ENCODE measurements at places on chromosomes 11 and 22.

GRCh38 chr11:118988280-118988679, 9.7 kb upstream of the CENATAC start:
- no peak for DNase-seq

DNA sequence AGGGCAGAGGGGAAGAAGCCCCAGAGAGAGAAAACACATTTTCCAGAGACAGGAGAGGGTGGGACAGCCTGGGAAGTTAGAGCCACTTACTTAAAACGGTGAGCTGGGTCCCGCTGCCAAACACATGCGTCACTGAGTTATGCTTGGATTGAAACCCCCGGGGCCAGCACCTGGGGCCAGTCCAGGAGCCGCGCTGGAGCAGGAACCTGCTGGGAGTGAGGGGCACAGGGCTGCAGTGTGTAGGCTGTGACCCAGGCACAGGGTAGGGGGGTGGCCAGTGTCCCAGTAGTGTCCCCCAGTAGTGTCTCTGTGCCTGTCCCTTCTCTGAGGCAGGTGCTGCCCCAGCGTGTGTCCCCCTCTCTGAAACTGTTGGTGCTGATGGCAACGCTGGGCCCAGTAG, 5.2 kb downstream of the IGLL1 start:
- DNase-seq, result no peak

DNA sequence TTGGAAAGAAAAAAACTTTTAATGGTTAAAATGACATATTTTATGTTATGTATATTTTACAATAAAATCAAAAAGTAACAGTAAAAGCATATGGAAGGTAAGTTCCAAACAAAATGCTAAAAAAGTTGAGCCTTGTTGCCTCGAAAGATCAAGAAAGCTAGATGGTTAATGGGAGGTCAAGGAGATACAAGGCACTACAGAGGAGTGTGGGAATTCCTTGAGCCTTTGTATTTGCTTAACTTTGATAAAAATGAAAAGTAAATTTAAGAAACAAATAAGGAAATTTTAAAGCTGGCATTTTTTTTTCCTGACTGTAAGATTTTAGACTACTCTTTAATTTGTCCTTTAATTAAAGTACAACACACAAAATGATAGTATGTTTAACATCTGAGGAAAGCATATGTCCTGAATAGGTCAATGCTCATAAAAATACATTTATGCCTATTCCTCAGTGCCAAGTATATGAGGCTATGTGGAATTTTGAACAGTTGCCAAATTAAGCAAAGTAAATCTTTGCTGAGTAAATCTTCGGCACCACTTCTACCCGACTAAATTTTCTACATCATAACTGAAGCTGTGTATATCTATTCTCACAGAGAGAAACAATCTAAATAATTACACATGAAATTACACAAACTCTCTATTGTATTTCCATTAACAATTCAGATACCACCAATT, 108.8 kb downstream of the TTC28 start:
- no peak for DNase-seq

- no peak for DNase-seq
Observed at GRCh38 chr11:33479231-33479630, 221.4 kb downstream of the C11orf91 start.

GRCh38 chr11:115642660-115643059, 138.4 kb upstream of the CADM1 start:
- DNase-seq, result no peak

DNA sequence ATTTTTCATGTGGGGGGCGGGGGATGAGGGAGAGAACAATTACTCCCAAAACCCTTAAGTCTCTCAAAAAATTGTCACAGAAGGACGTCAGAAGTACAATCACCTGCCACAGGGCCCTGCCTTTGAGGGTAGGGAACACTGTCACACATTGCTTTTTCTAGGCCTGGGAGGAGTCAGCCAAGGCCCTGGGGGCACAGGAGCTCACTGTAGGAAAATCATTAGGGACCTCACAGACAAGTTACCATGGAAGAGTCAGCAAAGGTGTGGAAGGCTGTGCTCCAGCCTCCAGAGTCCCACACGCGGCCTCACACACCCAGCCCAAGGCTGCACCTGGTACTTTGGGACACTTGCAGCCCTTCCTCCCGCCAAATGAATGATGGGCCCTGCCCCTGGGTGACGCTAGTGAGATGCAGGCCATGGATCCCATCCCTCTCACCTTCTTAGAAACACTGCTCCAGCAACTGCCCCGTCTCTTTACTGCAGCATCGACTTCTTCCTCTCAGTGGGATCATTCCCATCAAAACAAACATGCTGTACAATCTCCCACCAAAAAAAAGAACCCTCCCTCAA, 3.3 kb downstream of the PLEKHA7 start:
- no peak for DNase-seq

DNA sequence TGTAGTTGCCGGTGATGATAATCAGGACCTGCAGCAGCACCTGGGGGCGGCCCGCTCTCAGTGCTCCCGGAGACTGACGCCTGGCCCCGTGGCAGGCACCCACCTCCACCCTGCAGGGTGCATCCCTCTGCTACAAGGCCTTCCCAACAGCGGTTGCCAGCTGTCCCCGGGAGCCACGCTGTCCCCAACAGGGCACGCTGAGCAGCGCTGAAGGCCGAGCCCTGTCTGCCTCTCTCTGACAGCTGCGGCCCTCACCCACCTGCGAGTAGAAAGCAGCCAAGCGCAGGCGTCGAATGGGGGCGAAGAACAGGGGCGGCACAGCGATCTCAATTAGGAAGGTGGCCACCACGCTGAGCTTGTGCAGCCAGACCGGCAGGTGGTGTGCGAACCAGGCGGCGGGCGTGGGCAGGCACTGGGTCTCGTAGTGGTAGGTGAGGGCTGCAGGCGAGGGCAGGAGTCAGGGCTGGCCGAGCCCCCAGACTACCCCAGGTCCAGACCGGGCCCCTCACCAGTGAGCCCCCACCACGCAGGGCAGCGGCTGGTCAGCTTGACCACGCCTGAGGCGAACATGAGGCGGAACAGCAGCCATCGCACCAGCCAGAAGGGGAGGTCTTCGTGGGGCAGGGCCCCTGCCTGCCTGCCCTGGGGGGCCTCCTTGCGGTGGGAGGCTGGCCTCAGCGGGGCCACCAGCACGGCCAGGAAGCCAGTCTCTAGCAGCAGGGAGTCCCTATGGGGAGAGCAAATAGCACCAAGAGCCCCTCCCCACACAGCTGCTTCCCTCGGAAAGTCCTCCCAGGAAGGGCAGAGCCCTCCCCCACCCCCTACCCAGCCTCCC, 1.5 kb downstream of the LMF2 start:
- DNase-seq, result no peak

- no peak for DNase-seq
Observed at GRCh38 chr11:118657238-118657637, 22.2 kb downstream of the TREH start.

DNA sequence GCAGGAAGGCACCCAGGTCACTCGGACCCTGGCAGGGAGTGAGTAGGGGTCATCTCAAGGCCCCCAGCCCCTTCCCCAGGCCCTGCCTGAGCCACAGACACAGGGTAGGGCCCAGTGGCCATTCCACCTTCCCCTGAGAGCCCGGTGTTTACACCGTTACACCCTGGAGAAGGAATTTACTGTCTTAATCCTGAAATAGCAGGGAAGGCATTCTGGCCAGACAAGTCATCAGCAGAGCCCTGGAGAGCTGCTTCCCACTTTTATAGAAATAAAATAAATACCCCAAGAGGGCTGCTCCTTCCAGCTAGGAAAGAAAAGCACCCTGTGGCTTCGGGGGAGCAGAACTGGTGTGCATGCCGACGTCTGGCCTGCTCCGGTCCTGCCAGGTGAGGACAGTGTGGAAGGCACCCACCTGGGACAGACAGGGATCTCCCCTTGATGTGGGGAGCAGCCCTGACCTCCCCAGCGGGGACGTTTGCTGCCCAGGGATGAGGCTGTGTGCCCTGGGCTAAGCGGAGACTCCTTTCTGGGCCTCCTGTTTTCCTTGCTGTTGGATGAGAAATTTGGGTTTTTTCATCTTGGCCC, 180.0 kb downstream of the MN1 start:
- DNase-seq, result no peak

- no peak for DNase-seq
Observed at GRCh38 chr11:121895919-121896318, 220.1 kb downstream of the BLID start.

GRCh38 chr22:24427500-24428164, at the start of gene ADORA2A:
Gene ADORA2A, plus strand, starts transcription at chr22:24427599. Its CDS starts 5,806 bp downstream, at chr22:24433405.
- DNase-seq, result peak; percentile 89

GRCh38 chr22:50209893-50210292, 9.1 kb downstream of the SELENOO start:
- peak; percentile 79 for DNase-seq

- DNase-seq, result peak; percentile 39
Observed at GRCh38 chr11:35619116-35619854, 1.0 kb downstream of the FJX1 start.

GRCh38 chr11:120326845-120327281, 1.8 kb downstream of the TLCD5 start:
- no peak for DNase-seq

- DNase-seq, result no peak
Observed at GRCh38 chr11:124583781-124584180, 14.0 kb downstream of the OR8A1 start.

GRCh38 chr11:127247261-127247851, 246.8 kb upstream of the KIRREL3 start:
- no peak for DNase-seq

GRCh38 chr11:107577346-107577711, 11.8 kb upstream of the ALKBH8 start:
- DNase-seq, result no peak

- DNase-seq, result no peak
Observed at GRCh38 chr11:120217941-120218694, 7.3 kb downstream of the OAF start.

DNA sequence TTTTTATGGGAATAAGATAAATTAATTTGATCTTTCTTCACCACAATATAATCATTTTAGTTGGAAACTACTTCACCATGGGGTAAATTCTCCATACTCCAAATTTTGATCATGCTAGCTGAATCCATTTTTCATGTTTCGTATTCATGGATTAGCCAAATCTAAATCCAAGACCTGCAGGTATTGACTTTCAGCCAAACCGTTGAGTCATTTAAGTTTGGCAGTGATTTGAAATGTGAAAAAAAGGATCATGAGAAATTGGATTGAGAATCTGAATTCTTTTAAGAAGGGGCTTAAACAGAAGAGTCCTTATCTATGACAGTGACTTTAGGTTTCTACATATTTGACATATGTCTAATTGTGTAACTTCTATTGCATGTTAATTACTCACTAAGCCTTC, 5.3 kb downstream of the GAS2 start:
- no peak for DNase-seq

- no peak for DNase-seq
Observed at GRCh38 chr11:6663794-6664469, 8.3 kb upstream of the DCHS1 start.

GRCh38 chr11:126886636-126887035, 113.9 kb downstream of the KIRREL3 start:
- no peak for DNase-seq

DNA sequence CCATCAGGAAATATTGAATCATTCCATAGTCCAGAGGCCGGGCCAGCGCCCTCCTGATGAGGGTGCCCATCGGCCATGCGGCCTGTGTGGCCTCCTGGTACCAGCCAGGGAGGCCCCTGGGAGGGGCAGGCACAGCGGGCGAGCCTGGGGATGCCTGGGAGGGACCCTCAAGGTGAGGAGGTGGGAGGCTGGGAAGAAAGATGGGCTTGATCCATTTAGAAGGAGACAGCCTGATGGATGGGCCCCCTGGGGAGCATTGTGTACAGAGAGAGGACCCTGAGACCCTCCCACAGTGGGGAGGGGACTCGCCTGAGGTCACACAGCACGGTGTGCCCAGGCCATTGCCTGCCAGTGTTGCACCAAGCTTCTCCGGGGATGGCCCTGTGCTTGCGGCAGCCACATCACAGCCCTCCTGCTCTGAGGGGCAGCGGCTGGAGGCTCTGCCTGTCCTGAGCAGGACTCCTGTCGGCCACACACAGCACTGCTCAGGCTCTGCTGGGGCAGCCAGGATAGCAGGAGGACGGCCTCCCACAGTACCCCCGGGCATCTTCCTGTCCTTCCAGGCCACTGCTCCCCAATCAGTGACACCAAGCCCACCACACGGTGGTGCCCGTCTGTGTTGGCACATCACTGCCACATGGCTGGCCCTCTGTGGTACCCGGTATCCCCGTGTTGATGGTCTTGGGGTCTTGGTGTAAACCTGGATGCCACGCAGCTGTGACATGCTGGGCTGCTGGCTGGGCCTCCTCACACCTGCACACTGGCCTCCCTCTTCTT, 290.0 kb downstream of the TBC1D22A start:
- no peak for DNase-seq

- DNase-seq, result peak; percentile 80
Observed at GRCh38 chr22:44026630-44027511, 2.8 kb downstream of the PARVB start.

DNA sequence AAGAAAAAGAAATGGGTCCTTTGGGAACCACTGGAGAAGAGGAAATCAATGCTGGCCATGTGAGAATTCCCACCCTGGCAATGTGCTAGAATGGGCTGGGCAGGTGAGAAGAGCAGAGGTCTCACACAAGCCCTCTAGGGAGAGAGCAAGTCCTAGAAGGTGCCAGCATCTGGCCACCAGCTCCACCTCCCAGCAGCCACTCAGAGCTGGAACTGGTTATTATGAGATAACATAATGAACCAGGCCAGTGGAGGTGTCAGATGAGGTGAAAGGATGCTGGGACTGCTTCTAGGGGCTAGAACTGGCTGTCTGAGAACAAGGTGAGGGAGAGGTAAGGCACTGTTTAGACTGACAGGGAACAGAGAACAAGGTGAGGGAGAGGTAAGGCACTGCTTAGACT, 29.3 kb downstream of the NEFH start:
- DNase-seq, result no peak

DNA sequence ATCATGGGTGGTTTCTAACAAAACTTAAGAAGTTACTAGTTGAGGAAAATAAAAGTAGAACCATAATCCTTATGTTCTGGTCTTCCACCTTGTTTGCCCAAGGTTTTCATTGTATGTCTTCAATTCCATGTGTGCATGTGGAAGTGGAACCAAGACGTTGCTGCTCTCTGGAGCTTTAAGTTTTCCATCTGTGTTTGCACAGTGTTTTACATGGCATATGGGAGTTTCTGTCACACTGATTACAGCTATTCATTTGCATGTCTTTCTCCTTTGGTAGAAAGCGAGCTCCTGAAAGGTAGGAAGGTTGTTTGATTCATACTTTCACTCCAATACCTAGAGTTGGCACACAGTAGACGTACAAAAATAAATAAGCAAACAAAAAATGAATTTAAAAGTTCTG, 112.6 kb upstream of the LUZP2 start:
- DNase-seq, result no peak

- DNase-seq, result peak; percentile 84
Observed at GRCh38 chr11:64206457-64207255, at the start of gene FERMT3. Gene FERMT3, plus strand, starts transcription at chr11:64206721. Its CDS starts 644 bp downstream, at chr11:64207365.
